B cell (primary cell): ENCODE measurements at places on chromosomes 7 and 10.

GRCh38 chr10:101647255-101647654, 47.7 kb downstream of the FBXW4 start:
- peaks cover 79% of the 10 kb centered on the region for H3K36me3 ChIP-seq
- H3K4me1 ChIP-seq, result no peaks in the 10 kb centered on the region
- no peak overlapping the region for H3K27ac ChIP-seq
- no peaks in the 10 kb centered on the region for H3K27me3 ChIP-seq
- DNase-seq, result no peak
- H3K4me3 ChIP-seq, result no peak overlapping the region

DNA sequence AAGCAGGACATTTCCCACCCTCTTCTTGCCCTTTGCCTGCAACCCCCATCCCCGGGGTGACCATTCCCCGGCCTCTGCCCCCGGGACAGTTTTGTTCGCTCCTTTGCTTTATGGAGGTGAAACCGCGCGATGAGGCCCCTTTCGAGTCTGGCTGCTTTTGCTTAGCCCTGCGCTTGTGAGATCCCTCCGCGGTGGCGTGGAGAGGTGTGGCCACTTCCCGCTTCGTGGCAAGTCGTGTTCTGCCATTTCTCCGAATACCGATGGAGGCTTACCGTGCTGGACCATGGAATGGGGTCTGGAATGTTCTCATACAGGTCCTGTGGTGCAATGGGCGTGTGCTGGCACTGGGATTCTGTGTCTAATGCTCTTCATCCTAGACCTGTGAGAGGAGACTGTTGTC, 106.7 kb downstream of the LHPP start:
- H3K4me1 ChIP-seq, result peaks cover 45% of the 10 kb centered on the region
- DNase-seq, result no peak
- H3K27me3 ChIP-seq, result no peaks in the 10 kb centered on the region
- no peaks in the 10 kb centered on the region for H3K36me3 ChIP-seq

GRCh38 chr7:999149-999879, 16.3 kb downstream of the CYP2W1 start:
- H3K36me3 ChIP-seq, result peaks cover 11% of the 10 kb centered on the region
- no peaks in the 10 kb centered on the region for H3K27me3 ChIP-seq
- no peak overlapping the region for H3K4me3 ChIP-seq
- DNase-seq, result no peak

GRCh38 chr10:46319389-46319788, 32.6 kb downstream of the ANTXRL start:
- no peaks in the 10 kb centered on the region for H3K4me1 ChIP-seq
- H3K36me3 ChIP-seq, result no peaks in the 10 kb centered on the region
- DNase-seq, result no peak

DNA sequence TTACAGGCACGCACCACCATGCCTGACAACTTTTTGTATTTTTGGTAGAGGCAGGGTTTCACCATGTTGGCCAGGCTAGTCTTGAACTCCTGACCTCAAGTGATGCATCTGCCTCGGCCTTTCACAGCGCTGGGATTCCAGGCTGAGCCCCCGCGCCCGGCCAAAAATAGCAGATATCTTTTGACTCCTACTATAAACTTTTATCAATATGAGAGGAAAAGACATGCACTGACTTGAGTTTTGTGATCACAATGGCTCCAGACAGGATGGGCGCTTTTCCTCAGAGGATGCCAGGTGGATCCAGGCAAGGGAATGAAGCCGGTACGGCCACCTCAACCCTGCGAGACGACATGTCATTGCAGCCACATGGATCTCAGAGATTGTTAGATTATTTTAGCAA, 123.9 kb downstream of the DNAJB6 start:
- DNase-seq, result no peak
- no peaks in the 10 kb centered on the region for H3K27me3 ChIP-seq
- no peak overlapping the region for H3K27ac ChIP-seq
- H3K4me3 ChIP-seq, result no peak overlapping the region
- H3K4me1 ChIP-seq, result no peaks in the 10 kb centered on the region

- DNase-seq, result no peak
- no peak overlapping the region for H3K4me3 ChIP-seq
- no peaks in the 10 kb centered on the region for H3K4me1 ChIP-seq
- no peaks in the 10 kb centered on the region for H3K27me3 ChIP-seq
Observed at GRCh38 chr7:134729895-134730294, 49.5 kb upstream of the CALD1 start.

DNA sequence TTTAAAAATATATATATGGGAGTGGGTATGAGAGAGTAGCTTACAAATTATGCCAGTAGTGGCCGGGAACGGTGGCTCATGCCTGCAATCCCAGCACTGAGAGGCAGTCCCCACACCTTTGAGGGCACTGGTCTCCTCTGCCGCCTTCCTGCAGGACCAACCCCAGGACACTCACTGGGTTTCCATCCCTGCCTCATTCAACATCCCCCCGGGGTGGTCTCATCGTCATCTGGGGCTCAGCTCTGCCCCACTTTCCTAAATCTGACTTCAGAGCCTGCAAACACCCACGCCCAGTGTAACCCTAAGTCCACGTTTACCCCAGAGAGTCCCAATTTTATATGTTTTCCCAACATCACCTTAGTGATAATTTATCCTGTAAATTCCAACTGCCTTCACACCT, 96.5 kb downstream of the DIP2C start:
- H3K4me3 ChIP-seq, result no peak overlapping the region
- H3K4me1 ChIP-seq, result no peaks in the 10 kb centered on the region
- H3K27me3 ChIP-seq, result no peaks in the 10 kb centered on the region
- DNase-seq, result no peak
